ENCODE measurements at places on chromosomes 3 and 15.

- DNase-seq: no peak
Measured at GRCh38 chr3:33575311-33575710, 135.1 kb upstream of the UBP1 start.

DNA sequence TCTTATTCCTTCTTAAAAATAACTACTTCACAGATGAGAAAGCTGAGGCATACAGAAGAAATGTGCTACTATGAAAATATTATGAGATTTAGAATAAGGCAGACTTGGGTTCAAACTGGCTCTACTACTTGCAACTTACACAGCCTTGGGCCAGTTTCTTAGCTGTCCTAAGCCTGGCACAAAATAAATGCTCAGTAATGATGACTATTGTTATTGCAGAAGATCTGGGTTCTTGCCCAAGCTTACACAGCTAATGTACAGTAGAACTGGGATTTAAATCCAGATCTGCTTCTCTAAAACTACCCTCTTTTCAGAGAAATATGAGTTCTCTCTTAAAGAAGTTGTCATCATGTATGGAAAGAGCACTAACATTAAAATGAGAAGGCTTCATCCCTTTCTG is 228.2 kb upstream of the TPRG1 start:
- no peak for DNase-seq

DNA sequence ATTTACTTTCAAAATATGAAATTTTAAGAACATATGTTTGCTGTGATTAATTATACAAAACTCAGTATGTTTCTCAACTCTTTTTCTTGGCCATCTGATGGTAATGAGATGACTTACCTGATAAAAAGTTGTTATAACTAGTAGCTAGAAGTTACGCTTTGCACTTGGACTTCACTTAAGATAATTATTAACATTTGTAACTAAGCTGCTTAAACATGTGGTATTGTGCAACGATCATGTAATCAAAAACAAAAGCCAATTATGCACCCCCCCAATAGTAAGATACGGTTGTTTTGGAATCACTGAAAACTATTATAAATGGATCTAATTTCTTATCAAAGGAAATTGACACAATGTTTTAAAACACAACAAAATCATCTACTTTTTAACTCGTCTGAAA is 342.9 kb downstream of the CNTN3 start:
- DNase-seq: no peak

- no peak for DNase-seq
Measured at GRCh38 chr3:14127516-14128161, 2.8 kb downstream of the TMEM43 start.

DNA sequence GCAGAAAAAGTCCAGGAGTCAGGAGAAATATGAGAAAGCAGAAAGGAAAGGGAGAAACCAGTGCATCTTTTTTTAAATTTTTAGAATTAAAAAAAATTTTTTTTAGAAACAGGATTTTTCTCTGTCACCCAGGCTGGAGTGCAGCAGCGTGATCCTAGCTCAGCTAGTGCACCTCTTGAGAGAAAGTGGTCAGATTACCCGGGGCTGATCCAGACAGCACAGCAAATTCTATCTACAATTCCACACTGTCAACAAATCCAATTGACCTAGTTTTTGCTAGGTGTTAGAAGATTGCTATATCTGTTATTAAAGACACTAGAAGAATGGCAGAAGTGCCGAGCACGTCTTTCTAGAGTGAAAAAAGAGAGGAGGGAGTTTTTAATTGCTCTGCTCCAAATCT is 117.3 kb downstream of the RFTN1 start:
- DNase-seq: no peak

DNA sequence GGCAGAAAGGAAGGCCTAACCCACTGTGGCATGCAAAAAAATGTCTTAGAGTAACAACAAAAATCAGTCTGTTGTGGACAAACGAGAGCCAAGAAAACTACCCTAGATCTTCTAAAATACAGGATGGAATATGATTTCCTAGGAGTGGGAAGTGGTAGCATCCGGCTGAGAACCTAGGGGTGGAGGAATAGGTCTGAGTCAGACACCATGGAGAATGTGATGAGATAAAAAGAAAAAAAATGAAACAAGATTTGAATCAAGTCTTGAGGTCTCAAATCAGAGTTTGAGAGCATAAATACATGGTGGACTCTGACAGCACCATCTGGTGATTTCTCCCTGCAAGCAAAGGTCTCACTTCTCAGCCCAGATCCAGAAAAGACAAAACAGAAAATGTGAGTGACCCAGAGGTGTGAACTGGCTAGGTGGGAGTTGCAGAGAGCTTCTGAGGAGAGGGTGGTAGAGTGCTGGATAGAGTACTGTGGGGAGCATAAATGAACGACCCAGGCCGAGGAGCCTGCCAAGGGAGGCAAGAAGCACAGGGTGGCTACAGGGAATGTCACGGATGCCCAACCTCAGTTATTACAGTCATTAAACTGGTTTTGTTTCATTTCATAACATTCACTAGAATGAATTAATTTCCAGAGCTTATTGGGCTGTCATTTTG is 27.6 kb upstream of the VEPH1 start:
- DNase-seq: no peak

GRCh38 chr15:78174401-78174800 is 25.2 kb downstream of the IDH3A start:
- DNase-seq: no peak

DNA sequence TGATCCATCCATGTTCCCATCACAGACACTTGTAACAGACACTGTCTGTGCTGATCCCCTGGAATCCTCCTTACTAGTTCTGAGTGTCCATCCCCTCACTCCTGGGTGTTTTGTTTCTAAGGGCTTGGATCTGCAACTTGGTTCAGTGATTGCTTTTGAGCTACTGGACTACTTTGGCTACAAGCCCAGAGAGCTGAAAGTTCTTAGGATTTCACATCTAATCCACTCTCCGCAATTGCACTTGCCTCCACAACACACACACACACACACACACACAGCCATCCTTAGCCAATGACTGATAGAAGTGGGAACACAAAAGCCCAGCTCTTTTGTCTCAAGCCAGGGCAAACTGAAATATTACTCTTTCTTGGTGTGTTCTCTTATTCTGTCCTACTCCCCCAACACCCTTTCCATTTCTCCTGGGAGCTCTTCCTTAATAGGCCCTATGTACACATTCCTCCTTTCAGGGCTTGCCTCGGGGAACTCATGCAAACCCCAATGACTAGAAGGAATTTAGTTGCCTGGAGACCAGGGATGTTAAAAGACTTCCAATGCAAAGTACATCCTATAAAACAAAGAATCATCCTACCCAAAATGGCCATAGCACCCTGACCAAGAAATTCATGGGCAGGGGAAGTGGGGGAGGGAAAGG is 206.1 kb upstream of the UBE2E2 start:
- no peak for DNase-seq

DNA sequence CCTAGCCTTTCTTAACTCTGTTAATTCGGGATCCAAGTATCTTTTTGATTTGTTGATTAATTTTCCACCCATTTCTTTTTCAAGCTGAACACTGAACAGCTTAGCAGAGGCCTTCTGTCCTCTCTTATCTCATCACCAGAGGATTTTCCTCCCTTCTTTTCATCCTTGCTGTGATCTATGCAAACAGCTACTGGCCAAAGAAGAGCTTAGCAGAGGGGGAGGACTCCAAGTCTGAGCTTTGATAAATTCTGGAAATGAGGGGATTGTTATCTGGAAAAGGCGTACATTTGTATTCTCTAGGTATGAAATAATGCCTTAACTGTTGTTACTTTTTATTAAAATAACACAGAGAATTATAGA is 13.4 kb downstream of the DZIP3 start:
- DNase-seq: no peak

DNA sequence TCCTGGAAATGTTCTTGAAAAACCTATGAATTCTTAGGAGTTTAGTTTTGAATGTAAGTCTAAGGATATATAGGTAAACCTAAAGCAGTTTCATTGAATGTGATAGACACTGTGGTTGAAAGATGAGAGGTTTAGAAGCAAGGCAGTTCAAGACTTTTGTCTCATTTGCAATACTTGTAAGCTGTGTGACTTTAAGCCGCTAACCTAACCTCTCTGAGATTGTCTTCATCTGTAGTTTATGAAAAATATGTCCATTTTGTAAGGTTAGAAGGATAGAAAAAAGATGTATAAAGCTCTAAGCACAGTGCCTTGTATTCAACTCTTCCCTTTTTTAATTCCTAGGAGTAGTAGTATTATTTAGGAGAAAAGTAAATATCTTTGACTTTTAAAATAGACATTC is 306.6 kb upstream of the ARRDC4 start:
- no peak for DNase-seq

DNA sequence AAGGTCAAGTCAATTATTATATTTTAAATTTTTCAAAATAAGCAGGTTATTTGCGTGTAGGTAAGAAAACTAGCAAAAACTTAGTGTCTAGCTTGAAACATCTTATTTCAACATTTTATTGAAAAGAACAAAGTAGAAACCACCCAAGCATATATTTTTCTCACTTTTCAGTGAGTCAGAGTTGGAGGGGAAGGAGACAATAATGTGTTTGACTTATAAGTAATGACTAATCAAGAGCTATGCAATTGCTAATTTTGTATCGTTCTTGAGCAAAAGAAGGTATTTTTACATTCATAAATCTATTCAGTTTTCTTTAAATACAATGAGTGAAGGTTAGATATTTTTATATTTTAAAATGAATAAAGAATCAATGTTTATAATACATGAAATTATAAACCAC is 54.4 kb upstream of the P2RY1 start:
- DNase-seq: no peak

DNA sequence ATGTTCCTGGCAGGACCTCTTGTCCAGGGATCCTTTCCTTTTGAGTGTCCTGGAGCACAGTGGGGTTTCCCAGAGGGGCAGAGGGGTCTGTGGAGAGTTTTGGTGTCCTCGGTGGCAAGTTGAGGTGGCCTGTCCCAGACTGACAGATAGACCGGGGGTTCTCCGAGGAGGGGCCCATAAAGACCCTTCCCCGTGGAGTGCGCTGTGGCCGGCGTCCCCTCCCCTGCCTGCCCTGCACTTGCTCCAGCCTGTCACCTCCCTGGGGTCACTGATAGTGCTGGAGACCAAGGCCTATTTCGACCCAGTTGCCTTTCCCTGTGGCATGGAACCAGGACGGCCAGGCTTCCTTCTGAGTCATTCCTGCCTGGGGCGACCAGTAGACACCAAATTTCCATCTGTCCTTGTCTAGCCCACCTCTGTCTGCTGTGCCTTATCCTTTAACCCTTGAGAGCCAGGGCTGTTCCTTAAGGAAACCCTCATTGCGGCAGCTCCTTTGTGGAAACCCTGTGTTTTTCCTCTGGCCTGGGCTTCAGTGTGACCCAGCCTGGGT is 2.9 kb downstream of the MUC4 start:
- no peak for DNase-seq

DNA sequence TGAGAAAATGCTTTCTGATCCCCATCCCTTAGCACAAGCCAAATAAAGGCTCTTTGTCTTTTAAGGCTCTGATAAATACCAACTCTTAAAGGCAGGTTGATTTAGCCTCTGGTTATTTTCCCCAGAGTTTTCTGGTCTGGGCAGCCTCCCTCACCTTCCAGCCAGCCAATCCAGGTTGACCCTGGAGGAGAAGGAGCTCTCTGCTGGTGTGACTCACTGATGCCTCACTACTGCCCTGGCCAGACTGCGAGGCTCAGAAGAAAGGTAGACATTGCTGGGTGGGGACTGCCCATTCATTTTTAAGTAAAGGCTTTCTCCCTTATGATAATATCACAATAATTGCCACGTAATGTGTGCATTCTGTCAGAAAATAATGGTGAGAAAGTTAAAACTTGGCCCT is 37.1 kb downstream of the SLCO3A1 start:
- no peak for DNase-seq

- DNase-seq: no peak
Measured at GRCh38 chr15:20106026-20106425, 435.6 kb downstream of the GOLGA6L6 start.

DNA sequence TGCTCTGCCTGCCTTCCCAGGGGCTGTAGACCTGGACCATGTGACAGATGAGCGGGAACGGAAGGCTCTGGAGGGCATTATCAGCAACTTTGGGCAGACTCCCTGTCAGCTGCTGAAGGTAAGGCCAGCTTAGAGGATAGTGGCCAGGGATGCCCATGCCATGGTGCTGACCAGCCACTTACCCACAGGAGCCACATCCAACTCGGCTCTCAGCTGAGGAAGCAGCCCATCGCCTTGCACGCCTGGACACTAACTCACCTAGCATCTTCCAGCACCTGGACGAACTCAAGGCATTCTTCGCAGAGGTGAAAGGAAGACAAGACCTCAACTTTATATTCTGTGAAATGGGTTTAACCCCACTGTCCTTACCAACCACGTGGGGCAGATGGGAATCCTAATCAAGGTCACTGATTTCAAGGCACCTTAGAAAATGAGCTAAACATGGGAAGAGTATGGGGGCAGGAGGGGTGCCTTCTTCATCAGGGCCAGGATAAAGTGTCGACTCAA is 26.7 kb downstream of the NBEAL2 start:
- DNase-seq: no peak

GRCh38 chr3:22101351-22101750 is 350.3 kb upstream of the ZNF385D start:
- no peak for DNase-seq

DNA sequence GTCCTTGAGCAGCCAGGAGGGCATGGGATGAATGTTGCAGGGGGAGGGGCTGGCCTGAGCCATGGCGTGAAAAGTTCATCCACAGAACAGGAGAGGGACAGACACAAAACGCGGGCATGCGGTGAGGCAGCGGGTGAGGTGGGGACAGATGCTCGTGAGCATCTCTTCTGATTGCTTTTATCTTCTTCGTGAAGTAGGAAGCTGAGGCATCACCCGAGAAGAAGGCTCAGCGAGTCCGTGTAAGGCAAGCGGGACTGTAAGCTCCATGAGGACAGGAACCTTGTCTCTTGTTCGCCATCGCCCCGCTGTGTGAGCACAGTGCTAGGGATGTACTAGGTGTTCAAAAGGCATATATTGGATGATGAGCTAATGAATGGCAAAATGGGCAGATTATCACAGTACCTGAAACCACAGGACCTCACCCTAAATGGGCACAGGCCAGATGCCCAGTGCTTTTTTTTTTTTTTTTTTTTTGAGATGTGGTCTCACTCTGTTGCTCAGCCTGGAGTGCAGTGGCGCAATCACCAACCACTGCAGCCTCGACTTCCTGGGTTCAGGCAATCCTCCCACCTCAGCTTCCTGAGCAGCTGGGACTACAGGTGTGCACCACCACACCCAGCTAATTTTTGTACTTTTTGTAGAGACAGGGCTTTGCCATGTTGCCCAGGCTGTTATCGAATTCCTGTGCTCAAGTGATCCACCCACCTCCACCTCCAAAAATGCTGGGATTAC is 46.8 kb downstream of the CPN2 start:
- DNase-seq: no peak

GRCh38 chr3:1969281-1969680 is 129.4 kb upstream of the CNTN4 start:
- no peak for DNase-seq

DNA sequence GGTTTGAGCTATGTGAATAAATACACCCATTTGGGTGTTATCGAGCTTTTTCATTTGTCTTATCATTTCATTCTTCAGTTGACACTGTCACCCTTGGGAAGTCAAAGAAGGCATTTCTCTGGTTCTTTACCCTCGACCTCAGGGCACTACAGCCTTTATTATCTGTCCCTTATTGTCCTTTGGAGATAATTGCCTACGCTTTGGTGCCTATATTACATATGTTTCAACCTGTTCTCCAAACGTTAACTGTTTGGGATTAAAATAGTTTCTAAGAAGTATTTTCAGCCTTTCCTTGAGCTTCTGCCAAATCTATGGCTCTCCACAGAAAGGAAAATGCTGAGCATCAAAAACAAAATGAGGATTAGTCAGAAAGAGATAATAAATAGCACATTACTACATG is 395.4 kb upstream of the ADAMTS9 start:
- DNase-seq: no peak

Data from activated CD4-positive, CD25-positive, alpha-beta regulatory T cell (primary cell).